ENCODE measurements at places on chromosomes 6 and 20.

GRCh38 chr6:31144296-31144969 lies 5.6 kb upstream of the PSORS1C2 start:
- DNase-seq = no peak

- no peak for DNase-seq
Measured at GRCh38 chr6:9583753-9584352, 831.0 kb downstream of the TFAP2A start.

DNA sequence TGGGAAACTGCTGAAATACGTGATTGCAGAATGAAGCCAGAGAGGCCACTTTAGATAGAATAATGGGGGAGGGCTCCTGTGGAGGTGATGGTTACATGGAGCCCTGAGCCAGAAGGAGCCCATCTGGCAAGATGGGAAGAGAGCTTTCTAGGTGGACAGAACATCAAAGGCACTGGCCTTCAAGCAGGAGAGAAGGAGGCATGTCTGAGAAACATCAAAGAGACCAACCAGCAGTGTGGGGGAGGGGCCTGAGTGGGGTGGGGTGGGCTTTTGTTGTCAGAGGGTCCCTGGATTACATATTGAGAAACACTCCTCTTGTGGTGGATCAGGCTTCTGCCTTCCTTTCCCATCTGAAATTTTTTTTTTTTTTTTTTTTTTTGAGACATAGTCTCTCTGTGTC lies 1.9 kb upstream of the KCNG1 start:
- no peak for DNase-seq

GRCh38 chr20:7226156-7226555 lies 458.7 kb downstream of the BMP2 start:
- no peak for DNase-seq

- DNase-seq = no peak
Measured at GRCh38 chr6:143003676-143004075, 57.0 kb upstream of the AIG1 start.

DNA sequence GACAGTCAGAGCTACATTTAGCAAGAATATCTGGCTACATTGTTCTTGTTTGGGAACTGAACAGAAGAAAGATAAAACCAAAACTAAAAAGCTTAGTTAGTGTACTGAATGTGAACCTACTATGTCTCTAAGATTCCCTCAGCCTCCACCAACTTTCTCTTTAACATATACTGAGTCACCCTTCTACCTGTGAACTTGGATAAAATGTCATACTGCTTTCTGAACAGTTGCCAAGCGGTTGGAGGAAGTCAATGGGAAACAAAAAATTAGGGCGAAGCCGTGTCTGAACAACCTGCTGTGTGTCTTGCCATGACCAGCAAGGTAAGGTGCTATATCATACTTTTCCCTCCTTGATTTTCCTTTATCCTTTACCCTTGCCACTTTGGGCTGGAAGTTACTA lies 243.5 kb downstream of the BTBD9 start:
- DNase-seq = no peak

GRCh38 chr6:57242505-57242904 lies 20.4 kb upstream of the RAB23 start:
- no peak for DNase-seq

GRCh38 chr6:135990439-135990838 lies 138.9 kb downstream of the PDE7B start:
- no peak for DNase-seq

DNA sequence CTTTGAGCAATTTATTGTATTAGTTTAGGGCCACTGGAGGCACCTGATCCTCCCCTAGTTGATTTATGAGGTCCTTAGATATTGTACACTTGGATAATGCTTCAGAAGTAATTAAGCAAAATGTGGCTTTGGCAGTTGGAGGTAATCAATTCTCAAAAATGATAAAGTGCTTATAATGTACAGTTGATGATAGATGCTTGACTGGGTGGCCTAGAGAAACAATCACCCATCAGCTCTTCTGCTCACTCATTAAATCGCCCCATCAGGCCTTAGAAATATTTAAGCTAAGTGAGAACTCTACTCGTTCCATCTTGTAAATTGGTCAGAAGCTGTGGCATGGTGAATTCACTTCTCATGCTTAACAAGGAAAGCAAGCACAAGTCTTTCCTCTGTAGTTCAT lies 349.9 kb downstream of the SAMD5 start:
- DNase-seq = no peak
